ENCODE measurements at places on chromosomes 16 and 17. TPM values are rescaled to one million over a fixed set of nuclear protein-coding genes. Genes with fewer than 3 reads are reported as not detected.

The MEIOC gene
- polyA plus RNA-seq: 3.3 TPM

The KCTD19 gene
- polyA plus RNA-seq: 1.6 TPM

The SLC35G6 gene
- 0.45 TPM for polyA plus RNA-seq

The PLA2G10 gene
- polyA plus RNA-seq: 0.88 TPM

The RRAD gene
- polyA plus RNA-seq: 3.7 TPM

DNA sequence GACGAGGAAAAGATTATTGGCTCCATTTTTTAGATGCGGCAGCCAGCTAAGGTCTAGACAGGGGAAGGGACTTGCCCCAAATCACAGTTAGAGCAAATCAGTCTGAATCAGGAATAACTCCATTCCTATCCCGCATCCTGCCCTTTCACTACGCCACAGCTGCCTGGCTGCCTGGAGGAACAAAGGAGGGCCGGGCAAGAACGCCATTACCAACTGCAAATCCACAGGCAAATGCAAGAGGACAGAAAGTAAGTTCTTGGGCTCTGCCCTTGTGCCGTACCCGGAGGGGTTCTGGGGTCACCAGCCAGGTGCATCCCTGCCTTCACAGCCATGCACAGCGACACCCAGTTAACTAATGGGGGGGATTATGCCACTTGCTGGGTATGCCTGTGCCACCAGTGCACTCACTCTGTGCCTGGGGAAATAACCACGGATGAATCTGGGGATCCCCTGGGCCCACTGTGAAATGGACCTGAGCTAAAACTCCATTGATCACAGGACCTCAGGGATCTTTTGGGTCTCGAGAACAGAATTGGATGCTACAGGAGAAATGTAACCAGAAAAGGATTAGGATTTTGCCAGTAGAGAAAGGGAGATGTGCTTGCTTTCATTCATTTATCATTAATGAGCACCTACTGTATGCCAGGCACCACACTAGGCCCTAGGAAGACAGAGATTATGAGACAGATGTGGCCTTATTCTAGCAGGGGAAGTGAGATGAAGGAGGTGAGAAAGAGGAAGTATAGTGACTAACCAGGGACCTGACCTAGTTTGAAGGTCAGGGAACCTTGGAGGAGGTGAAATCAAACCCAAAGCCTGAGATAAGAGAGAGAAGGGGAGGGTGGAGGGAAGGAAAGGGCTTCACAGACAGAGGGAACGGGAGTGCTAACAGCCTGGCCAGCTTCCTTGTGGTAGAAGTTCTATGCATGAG lies 17.7 kb downstream of the BCL7C start:
- no peak for DNase-seq

DNA sequence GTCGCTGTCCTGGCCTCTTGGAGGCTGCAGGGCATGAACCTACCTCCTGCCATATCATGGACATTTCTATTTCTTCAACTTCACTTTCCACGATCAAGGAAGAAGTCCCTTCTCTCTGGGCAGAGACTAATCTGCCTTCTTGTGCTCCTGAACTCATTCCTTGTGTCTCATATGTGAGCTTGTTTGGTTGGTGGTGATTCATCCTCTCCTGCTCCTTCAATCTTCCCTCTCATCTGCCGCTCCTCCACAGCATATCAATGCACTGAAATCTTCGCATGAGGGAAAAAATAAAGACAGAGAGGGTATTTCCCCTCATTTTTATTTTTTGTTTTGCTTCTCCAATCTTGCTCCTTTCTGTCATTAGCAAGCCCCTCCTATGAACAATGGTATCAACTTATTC lies 571.7 kb upstream of the GOT2 start:
- no peak for DNase-seq

- no peak for DNase-seq
These were observed 13.7 kb downstream of the GUCY2D start for GRCh38 chr17:8015957-8016631.

- DNase-seq: no peak
These were observed 3.7 kb downstream of the CMTM1 start for GRCh38 chr16:66569827-66570405.

DNA sequence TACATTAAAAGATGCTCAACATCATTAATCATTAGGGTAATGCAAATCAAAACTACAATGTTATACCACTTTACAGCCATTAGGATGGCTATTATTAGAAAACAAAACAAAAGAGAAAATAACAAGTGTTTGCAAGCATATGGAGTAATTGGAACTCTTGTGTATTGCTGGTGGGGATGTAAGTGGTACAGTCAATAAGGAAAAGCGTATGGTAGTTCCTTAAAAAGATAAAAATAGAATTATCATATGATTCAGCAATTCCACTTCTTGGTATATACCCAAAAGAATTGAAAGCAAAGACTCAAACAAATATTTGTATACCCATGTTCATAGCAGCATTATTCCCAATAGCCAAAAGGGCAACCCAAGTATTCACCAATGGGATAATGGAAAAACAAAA lies 1.4 kb upstream of the CAPNS2 start:
- no peak for DNase-seq

- DNase-seq: no peak
These were observed 48.9 kb downstream of the UBE2G1 start for GRCh38 chr17:4317610-4318009.

DNA sequence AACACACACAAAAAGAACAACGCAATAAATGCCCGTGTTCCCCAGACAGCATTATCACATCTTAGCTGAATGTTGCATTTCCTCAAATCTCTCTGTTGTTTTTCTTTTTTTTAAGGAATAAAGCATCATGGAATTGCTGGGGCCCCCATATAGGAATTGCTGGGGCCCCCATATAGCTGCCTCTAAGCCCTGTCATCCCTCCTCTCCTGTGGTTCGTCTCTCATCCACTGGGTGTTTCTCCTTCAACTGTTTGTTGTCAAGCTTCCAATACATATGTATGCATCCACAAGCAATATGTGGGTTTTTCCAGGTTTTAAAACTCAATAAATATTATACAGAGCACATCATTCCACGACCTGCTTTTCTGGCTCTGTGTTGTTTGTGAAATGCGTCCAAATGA lies 43.2 kb downstream of the HSBP1 start:
- no peak for DNase-seq

GRCh38 chr16:84916850-84917249 lies 94.5 kb downstream of the ZDHHC7 start:
- no peak for DNase-seq

- DNase-seq: no peak
These were observed 16.2 kb downstream of the ITGA3 start for GRCh38 chr17:50072130-50072529.

DNA sequence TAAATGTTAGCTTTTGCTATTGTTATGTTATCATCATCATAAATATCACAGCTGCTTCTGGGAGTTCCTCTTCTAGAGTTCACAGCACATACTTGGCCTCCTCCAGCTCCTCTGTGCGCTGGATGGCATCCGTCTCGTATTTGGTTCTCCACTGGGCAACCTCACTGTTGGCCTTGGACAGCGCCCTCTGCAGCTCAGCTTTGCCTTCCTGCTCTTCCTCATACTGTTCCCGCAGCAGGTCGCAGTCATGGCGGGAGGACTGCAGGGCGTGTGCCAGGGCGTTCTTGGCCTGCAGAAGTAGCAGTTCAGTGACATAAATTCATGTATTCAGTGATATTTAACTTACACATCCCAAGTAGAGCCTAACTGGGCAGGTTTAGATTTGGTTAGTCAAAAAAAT lies 23.4 kb downstream of the MYH8 start:
- no peak for DNase-seq

DNA sequence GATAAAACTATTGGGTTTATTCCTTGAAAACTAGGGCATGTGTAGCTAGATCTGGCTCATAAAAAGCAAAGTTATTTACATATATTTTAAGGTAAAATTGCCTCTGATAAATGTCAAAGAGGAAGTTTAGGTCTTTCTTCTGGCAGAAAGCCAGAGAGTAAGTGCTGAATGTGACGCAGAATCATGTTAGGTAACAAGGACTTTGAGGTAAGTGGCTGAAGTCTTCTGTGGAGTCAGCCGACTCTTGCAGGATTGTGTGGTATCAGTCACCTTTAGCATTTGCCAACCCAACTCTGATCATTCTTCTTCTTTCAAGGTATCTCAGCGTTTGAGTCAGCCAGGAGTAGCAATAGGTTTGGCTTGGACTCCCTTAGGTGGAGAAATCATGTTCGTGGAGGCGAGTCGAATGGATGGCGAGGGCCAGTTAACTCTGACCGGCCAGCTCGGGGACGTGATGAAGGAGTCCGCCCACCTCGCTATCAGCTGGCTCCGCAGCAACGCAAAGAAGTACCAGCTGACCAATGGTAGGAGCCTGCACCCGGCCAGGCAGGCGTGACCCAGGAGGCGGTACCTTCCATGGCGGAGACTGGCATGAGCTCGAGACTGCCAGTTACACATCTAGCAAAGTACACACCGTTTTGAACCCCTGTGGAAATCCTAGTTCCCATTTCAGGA lies 37.9 kb downstream of the SIAH1 start:
- DNase-seq: no peak

GRCh38 chr17:68777243-68777855 lies 176.2 kb upstream of the FAM20A start:
- DNase-seq: peak; percentile 76
